ENCODE measurements at places on chromosomes 1 and 21. TPM values are rescaled to one million over a fixed set of nuclear protein-coding genes. Genes with fewer than 3 reads are reported as not detected.

MYBPH gene
- not detected for total RNA-seq

C1orf216 gene
- total RNA-seq, result 14.7 TPM

ANKRD65 gene
- total RNA-seq, result not detected

FCRLB gene
- total RNA-seq, result 2.2 TPM

BRDT gene
- total RNA-seq, result not detected

FCRL6 gene
- not detected for total RNA-seq

ADAMTSL4 gene
- 4.3 TPM for total RNA-seq

CSF3R gene
- not detected for total RNA-seq

C4BPA gene
- 0.55 TPM for total RNA-seq

AJAP1 gene
- total RNA-seq, result not detected

TMIGD3 gene
- not detected for total RNA-seq

VCAM1 gene
- not detected for total RNA-seq

CRYBG2 gene
- total RNA-seq, result 2.0 TPM

ZFP69B gene
- total RNA-seq, result 1.6 TPM

SPRR3 gene
- total RNA-seq, result not detected

PLEKHN1 gene
- total RNA-seq, result 6.4 TPM

TRIM17 gene
- total RNA-seq, result not detected

HAO2 gene
- total RNA-seq, result not detected

MANEAL gene
- 25.5 TPM for total RNA-seq

WNT2B gene
- 0.22 TPM for total RNA-seq

XCL1 gene
- not detected for total RNA-seq

SLC45A1 gene
- total RNA-seq, result 3.0 TPM

OR2AK2 gene
- not detected for total RNA-seq

CRP gene
- not detected for total RNA-seq
